AG10803 (cell line): ENCODE measurements at places on chromosomes 2 and 18.

- no peak for DNase-seq
Measured at GRCh38 chr18:23397907-23398306, 55.2 kb upstream of the RIOK3 start.

DNA sequence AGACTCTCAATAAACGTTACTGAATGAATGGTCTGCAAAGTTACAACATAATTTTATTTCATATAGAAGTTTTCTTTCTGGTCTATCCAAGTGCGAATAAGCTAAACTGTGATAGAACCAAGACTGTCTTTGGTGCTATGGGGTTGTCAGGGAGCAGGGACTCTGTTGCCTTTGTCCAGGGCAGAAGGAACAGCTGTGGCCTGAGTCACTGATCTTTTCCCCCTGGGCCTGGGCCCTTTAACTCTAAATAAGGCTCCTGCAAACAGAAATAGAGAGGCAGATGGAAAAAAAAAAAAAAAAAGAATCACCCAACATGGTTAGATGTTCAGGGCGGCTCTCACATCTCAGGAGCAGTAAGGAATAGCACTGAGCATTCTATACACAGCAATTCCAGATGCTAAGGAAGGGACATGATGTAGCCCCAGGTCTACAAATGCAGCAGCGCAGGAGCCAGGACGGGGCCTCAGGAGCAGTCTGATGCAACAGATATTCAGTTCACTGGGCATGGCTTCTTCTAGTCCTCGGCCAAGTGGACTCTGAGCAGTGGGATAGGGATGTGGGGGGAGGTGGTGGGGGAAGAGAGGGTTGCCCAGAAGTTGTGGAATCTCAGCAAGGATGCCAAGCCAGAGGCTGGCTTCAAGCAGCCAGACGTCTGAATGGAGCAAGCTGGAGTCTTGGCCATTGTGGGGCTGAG, 247.1 kb upstream of the SIX2 start:
- DNase-seq: peak; percentile 51

GRCh38 chr2:86042256-86043168, 63.2 kb downstream of the POLR1A start:
- no peak for DNase-seq

DNA sequence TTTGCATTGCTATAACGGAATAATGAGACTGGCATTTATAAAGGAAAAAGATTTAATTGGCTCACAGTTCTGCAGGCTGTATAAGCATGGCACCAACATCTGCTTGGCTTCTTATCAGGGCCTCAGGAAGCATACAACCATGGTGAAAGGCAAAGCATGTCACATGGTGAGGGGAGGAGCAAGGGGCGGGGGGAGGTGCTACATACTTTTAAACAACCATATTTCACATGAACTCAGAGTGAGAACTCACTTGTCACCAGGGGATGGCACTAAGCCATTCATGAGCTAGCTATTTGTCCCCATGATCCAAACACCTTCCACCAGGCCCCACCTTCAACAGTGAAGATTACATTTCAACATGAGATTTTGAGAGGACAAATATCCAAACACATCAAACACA, 188.7 kb downstream of the MBD5 start:
- DNase-seq: no peak

DNA sequence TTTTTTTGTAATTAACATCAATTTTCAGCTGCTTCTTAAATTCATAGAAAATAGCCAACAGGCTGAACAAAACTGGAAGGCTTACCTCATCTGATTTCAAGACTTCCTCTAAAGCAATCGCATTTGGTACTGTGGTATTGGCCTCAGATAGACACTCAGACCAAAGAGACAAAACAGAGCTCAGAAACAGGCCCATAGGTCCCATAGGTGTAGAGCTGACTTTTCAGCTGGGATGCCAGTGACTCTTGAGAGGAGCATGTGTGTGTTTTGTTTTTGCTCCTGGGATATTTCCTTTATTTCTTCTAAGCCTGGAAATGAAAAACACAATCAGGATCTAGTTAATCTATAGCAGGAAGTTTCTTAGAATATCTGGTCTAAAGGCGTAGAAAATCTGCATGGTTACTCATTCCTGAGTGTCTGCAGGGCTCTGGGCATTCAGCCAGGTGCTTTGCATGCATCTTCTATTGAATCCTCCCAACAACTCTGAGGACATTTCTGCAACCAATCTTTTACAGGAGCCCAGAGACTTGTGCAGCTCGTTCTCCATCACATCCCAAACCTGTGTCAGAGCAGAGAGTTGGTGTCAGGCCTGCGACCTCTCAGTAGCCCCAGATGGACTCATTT, 190.8 kb downstream of the RTP5 start:
- peak; percentile 79 for DNase-seq

DNA sequence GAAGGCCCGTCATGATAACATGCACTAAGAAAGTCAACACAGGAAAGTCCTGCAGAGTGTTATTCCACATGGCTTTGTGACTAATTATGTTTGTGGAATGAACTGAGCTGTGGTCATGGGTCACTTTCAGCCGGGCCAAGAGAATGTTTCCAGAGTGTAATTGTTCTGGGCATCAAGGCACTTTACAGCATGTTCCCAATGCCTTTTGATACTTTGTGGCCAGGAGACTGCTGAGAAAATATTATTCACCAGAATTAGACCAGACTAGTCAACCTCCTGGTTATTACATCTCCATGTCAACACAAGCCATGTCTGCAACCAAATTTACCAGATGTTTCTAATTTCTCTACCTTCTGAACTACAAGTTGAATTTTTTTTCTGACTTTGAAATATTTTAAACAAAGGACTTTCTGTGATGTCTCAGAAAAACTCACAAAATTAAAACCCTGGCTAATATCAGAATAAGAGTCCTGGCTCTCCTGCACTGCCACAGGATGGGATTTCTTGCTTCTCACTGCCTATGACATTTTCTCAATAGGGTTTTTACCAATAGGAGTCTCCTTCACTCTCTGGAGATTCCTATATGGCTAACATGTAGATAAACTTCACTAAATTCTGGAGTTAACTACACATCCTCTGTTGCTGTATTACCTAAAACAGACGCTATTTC, 90.6 kb upstream of the WDR75 start:
- peak; percentile 99 for DNase-seq

GRCh38 chr2:237315829-237316225, 98.1 kb downstream of the COL6A3 start:
- no peak for DNase-seq

GRCh38 chr2:212659441-212659840, 120.8 kb upstream of the ERBB4 start:
- no peak for DNase-seq

- no peak for DNase-seq
Measured at GRCh38 chr18:31399306-31400032, 22.9 kb downstream of the DSG4 start.

DNA sequence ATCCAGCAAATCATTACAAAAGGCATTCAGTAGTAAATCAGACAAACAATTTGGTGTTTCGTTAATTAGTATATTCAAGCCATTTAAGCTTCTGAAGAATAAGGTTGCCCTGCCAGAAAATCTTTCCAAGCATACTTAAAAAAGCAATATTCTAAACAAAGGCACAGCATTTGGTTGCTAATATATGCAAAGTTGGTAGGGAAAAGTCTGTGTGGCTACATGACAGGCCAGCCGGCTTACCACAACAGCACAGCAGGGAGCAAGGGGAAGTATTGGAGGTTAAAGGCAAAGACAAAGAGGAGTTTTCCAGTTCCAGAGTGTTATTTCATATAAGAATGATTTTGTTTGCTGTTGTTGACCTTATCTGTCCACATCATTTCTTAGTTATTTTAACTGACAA, 282.3 kb downstream of the MBD5 start:
- no peak for DNase-seq

GRCh38 chr2:10889651-10890215, 22.0 kb upstream of the KCNF1 start:
- DNase-seq: no peak

DNA sequence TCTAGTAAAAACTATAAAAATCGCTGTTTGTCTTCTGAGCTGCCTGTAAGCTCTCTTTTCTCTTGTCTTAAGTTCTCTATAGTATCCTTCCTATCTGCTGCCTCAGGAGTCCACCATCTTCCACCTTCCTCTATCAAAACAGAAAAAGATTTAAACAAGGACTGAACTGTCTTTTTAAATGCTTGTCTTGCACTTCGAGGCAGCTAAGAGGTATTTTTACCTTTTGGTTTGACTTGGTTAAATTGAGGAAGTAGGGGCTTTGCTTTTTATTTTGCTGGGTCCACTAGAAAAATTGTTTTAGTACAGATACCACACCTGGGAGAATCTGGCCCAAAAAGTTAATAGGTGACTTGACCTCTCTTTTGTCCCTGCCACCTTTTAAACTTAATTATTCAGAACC, 12.2 kb downstream of the SESTD1 start:
- no peak for DNase-seq

DNA sequence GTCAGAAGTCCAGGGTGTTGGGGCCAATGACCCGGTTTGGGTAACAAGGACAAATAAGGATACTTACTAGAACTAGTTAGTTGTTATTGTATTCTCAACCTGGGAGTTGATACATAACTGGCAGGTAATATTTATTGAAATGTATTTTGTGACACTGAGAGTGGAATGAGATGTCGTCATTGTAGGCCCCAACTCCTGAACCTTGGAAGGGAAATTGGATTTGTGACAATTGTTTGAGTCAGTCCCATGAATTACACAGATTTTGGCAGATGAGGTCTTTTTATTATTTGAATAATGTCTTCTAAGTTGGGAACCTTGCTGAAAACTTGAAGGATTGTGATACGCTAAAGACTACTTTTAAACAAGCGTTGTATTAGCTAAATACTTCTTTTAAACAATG, 5.1 kb downstream of the TIMM21 start:
- no peak for DNase-seq

DNA sequence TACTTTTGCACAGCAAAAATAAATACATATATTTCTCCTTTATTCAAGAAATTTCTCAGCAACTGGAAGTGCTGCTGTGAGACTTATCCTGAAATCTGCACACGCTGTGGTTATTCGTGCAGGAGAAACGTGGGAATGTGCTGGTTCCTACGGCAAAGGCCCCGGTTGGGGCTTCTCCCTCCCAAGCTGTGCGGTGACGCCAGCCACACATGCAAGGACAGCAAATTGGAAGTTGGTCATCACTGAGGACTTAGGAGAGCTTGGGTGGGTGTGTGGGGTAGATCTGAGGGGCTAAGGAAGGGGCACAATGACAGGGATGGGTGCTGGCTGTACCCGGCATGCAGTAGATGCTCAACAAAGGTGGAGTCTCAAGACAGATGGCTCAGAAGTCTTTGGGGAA, 16.5 kb upstream of the MTCL1 start:
- DNase-seq: no peak

- no peak for DNase-seq
Measured at GRCh38 chr2:182173944-182174622, 188.4 kb downstream of the PPP1R1C start.

DNA sequence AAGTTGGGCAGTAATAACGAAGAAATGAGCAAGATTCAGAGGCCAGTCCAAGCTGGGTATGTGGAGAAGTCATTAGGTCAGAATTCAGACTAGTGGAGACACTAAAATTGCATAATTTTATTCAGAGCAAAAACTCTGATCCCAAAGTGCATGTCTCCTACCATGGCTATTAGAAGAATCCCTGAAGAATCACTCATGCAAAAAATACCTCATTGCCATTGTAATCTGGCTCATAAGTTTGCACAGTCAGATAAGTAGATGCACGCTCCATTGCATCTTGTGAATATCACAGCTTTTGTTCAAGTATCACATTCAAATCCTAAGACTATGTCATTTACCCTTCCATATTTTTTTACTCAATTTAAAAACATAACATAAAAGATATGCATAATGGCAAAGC, 692.2 kb upstream of the KLHL29 start:
- DNase-seq: no peak

DNA sequence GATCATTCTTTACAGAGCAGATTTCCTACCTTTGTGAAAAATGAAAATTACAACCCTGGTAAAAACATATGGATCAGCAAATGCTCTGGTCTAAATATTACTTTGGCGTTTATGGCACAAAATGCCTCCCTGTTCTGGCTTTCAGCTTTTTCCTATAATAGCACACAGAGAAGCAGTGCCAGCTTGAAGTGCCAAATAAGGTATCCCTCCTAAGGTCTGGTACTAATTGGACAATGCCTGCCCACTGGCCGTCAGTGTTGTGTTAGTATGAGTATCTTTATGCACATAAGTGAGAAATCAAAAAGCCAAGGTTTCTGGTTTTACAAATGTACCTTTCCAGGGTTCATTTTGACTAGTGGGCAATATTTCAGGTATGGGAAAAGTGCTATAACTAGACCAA, 1293.7 kb upstream of the FAM98A start:
- no peak for DNase-seq

DNA sequence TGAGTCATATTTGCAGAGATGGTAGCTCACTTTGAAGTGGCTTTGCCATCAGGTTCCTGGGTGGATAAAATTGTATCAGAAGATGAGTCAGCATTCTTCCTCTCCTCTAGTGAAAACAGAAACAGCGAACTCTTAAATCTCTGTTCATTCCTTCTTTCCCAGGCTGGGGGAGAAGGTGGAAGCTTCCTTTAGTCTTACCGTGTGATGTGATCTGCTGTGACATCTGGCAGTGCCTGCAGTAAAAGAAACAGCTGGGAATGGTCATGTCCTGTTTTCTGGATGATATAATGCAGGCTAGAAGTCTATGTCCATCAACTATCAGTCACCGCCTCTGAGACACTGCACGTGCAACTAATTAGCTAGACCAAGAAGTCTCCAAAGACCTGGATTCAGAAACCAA, 171.6 kb downstream of the VAPA start:
- peak; percentile 57 for DNase-seq

- no peak for DNase-seq
Measured at GRCh38 chr2:98172951-98173350, 86.0 kb downstream of the VWA3B start.
